ENCODE measurements at places on chromosomes 3 and 15. TPM values are rescaled to one million over a fixed set of nuclear protein-coding genes. Genes with fewer than 3 reads are reported as not detected.

GRCh38 chr3:127637546-127637945, 8.6 kb downstream of the PODXL2 start:
- DNase-seq = no peak

- DNase-seq = no peak
These were observed 76.6 kb downstream of the TBC1D2B start for GRCh38 chr15:78000927-78001249.

GRCh38 chr3:187196573-187197334, 532 bp upstream of the RTP1 start:
- no peak for DNase-seq

DNA sequence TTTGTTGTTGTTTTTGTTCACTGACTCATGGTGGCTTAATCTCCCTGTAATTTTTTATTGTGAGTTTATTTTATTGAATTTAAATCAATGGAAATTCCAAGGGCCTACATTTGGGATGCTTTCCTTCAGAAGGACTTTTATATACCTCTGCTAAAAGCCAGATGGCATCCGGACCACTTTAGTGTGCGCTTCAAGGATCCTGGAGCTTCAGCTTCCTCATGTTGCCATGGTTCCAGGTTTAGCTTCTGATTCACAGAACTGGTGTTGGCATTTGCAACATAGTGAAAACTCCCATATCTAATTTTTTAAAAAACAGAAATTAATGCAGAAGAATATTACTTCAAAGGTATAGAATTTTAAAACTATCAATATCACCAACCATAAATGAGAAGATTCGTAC, 8.5 kb upstream of the HACD2 start:
- no peak for DNase-seq

DNA sequence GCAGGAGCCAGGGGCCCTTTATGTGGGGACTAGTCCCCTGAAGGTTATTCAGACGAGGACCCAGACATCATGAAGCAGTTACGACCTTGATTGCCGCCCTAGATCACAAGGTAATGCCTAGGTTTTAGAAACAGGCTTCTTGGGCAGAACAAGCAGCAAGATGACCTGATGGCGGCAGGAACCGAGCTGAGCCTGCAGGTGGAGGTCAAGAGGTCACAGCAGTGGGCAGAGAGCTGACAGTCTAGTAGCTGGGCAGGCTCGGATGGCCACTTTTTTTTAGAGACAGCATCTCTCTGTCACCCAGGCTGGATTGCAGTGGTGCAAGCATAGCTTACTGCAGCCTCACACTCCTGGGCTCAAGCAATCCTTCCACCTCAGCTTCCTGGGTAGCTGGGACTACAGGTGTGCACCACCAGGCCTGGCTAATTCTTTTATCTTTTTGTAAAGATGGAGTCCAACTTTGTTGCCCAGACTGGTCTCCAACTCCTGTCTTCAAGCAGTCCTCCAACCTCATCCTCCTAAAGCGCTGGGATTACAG, 83.5 kb upstream of the ABHD17C start:
- no peak for DNase-seq

DNA sequence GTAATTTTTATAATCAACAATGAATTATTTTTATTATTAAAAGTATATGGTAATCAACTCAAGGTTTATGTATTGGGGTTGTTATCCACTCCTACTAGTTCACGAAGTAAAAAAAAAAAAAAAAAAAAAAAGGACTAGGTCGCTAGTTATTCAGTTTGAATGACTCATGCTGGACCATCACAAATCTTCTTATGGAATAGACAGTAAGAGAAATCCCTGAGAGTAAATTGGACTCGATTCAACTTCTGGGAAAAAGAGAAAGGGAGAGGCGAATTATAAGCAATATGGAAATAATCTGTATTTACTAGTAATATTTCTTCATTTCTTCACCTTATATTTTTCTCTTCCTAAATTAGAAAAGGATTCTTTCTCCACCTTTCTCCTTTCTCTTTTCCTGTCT, 2.0 kb downstream of the MYEF2 start:
- DNase-seq = no peak

GRCh38 chr3:14397531-14397930, 4.9 kb upstream of the SLC6A6 start:
- DNase-seq = no peak

DNA sequence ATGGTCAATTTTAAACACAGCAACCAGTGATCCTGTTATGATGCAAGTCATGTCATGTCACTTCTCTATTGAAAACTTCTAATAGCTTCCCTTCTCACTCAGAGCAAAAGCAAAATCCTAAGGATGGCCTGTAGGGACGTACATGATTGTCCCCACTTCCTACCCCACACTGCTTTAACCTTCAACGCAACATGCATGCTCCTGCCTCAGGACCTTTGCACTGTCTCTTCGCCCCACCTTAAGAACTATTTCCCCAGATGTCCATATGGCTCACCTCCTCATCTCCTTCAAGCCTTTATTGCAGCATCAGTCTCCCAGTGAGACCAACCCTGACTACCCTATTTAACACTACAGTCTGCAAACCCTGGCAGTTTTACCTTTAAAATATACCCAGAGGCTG, 214.1 kb upstream of the CHRM5 start:
- DNase-seq = no peak

DNA sequence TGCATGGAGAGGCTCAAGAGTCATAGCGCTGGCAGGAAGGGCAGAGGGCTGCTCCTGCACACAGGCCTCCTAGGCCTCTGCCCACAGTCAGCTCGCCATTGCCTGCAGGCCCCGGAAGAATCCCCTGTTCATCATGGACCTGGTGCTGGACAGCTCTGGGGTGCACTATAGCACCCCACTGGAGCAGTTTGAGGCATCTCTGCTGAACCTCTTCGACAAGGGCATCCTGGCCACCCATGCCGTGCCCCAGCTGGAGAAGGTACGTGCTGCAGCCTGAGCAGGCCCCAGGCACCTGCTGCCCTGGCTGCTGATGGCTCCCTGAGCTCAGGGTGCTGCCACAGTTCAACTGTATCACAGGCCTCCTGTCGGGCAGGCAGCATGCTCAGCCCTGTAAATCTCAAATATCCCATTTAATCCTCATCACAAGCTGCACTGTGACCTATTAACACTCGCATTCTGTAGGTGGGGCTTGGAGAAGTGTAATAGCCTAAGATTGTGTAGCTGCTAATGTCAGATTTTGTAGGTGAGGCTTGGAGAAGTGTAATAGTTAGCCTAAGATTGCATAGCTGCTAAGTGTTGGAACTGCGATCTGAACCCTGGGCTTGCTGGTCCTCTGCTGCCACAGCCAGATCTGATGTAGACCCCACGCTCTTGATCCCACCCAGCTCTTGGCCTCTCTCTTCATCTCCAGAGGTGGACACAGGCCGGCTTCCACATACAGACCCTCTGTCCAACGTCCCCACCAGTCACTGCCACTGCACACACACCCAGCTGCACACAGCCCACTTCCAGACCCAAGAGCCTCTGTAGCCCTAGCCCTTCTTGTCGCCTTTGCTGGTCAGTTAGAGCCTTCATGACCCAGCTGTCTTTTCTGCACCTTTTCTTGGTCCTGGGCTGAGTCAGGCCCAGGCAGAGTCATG, 31.9 kb downstream of the DNAH1 start:
- no peak for DNase-seq

- DNase-seq = no peak
These were observed 175.6 kb upstream of the GALNT15 start for GRCh38 chr3:15998911-15999310.

The CPEB1 gene
- polyA plus RNA-seq = 3.0 TPM

The PP2D1 gene
- 0.49 TPM for polyA plus RNA-seq

The ATP6V1A gene
- 103 TPM for polyA plus RNA-seq

The TRH gene
- polyA plus RNA-seq = 0.21 TPM

The CCPG1 gene
- polyA plus RNA-seq = 66.0 TPM

The NMNAT3 gene
- polyA plus RNA-seq = 9.9 TPM
